Activated B cell treated with CpG ODN at 0.5 μM for 24 hours (primary cell): ENCODE measurements at places on chromosomes 11 and 22. TPM values are rescaled to one million over a fixed set of nuclear protein-coding genes. Genes with fewer than 3 reads are reported as not detected.

UBASH3B gene
- 2.9 and 4.3 TPM in 2 replicates for total RNA-seq

CRYBB3 gene
- not detected in 2 replicates for total RNA-seq

DNA sequence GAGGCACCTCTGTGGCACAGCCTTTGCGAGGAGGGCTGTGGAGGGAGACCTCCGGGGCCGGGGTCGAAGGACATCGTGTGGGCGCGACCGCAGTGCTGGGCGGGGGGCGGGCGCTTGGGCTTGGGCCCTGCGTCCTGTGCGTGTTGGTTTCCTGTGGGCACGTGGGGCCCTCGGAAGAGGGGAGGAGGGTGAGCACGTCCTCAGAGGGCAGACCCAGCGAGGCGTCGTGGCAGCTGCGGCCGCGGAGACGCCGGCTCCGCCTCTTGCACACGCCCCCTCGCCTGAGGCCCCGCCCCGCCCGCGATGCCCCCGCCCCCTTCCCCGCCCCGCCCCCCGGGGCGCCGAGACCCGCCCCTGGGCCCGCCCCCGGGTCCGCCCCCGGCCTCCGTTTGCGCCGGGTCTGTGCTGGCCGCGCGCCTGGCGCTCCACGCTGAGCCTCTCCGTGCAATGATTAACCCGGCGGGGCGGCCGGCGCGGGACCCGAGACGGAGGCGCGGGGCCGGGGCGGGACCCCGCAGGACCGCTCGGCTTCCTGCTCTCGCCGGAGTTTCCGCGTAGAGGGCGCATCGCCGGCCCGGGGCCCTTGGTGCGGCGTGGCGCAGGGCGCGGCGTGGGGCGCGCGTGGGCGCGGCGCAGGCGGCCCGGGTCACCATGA lies at the start of gene PRR5:
Gene PRR5, plus strand, starts transcription at position 381 of the 655 bp plus-strand sequence. Its CDS starts 271 bp downstream, at position 652.
- DNase-seq, result peak; percentile 73

GRCh38 chr11:22208151-22208858 lies 15.4 kb downstream of the ANO5 start:
- no peak for DNase-seq

GRCh38 chr22:19942157-19943081 lies 801 bp upstream of the TXNRD2 start:
- peak; percentile 34 for DNase-seq

DNA sequence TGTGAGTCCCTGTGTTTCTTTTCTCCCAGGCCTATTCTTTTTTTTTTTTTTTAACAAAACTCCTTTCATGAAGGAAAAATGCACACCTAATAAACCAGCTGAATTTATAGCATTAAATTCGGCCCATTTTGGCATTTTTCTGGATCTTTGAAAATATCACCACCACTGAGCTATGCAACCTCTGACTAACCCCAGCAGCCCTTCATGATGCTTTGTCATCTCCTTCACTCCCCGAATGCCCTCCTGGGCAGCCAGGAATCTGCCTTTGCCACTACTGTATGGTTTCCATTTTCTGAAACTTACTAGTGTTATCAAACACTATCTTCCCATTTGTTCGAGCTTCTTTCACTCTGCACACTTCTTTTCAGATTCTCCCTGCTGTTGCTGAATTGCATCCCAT lies 97.9 kb downstream of the ZNF280B start:
- no peak for DNase-seq

- no peak for DNase-seq
These were observed 243.0 kb upstream of the ANO5 start for GRCh38 chr11:21949763-21950413.

DNA sequence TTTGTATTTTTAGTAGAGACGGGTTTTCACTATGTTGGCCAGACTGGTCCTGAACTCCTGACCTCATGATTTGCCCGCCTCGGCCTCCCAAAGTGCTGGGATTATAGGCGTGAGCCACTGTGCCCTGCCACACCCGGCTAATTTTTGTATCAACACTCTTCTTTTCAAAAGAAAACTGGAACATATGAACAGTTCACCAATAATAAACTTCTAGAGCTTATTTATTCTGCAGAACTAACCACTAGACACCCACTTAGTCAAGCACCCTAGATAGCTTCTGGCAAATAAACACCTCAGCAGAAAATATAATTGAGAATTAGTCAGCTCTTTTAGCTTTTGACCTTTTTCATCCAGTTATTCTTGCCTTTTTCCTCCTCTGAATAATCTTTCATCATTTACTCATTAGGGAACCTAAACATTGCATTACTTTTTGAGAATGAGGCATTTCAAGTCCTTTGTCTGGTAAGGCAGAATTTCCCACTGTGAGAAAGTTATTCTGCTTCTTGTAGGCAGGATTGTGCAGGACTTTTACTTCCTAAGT lies 27.3 kb upstream of the TMEM41B start:
- DNase-seq, result no peak
